ENCODE measurements at places on chromosomes 6 and 20.
A peak's percentile ranks its signal among the peaks of the same experiment; 100 is the strongest.

- no peak for DNase-seq
Observed at GRCh38 chr20:9258901-9259300, 190.0 kb downstream of the PLCB4 start.

GRCh38 chr6:4717124-4717523, 59.1 kb upstream of the CDYL start:
- no peak for DNase-seq

DNA sequence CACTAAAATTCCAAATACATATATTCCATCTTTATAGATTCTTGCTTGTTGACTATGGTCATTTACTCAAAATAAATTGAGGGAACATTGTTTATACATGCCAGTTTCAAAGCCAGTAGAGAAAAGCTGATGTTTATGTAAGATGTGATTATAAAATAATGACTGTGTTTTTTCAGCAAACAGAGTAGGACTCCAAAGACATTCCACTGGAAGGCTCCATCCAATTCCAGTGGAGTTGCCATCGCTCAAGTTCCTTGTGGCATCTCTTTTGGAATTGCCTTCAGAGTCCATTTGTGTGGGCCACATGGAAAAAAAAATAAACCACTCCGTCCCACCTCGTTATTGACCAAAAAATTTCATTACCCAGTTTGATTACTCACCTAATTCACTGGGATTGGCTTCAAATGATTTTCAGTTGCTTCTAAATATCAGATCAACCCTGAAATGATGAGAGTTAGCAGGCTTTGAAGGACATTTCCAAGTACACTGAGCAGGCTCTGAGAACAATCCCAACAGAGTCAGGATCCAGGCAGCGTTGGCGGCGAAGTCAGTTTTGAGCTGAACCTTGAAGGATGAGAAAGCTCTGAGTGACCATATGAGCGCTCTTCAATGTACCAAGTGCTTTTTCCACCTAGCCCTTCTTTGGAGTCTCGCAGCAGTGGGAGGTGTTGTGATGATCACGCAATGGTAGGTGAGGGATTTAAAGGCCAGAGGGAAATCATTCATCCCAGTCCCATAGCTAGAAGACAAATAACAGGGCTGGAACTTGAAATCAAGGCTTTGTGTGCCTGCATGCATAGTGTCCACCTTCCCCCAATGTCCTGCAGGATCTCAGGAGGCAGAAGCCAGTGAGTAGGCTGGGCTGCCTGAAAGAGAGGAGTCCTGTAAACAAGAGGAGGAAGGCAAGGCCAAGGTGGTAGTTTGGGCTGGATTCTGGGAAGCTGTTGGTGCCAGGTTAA, 281.7 kb downstream of the CDC5L start:
- peak; percentile 40 for DNase-seq

- no peak for DNase-seq
Observed at GRCh38 chr6:14397518-14397901, 279.9 kb downstream of the CD83 start.

- DNase-seq: peak; percentile 96
Observed at GRCh38 chr20:36460648-36461599, 80.4 kb upstream of the MYL9 start.

- no peak for DNase-seq
Observed at GRCh38 chr20:49199729-49200293, 11.7 kb upstream of the STAU1 start.

GRCh38 chr20:8121666-8122065, 10.4 kb upstream of the PLCB1 start:
- DNase-seq: no peak

DNA sequence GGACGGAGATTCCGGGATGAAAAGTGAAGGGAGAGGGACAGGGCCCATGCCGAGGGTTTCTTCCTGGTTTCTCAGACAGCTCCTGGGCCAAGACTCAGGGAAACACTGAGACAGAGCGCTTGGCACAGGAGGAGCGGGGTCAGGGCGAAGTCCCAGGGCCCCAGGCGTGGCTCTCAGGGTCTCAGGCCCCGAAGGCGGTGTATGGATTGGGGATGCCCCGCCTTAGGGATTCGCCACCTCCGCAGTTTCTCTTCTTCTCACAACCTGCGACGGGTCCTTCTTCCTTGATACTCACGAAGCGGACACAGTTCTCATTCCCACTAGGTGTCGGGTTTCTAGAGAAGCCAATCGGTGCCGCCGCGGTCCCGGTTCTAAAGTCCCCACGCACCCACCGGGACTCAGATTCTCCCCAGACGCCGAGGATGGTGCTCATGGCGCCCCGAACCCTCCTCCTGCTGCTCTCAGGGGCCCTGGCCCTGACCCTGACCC, 55.0 kb upstream of the HLA-A start:
- peak; percentile 70 for DNase-seq

DNA sequence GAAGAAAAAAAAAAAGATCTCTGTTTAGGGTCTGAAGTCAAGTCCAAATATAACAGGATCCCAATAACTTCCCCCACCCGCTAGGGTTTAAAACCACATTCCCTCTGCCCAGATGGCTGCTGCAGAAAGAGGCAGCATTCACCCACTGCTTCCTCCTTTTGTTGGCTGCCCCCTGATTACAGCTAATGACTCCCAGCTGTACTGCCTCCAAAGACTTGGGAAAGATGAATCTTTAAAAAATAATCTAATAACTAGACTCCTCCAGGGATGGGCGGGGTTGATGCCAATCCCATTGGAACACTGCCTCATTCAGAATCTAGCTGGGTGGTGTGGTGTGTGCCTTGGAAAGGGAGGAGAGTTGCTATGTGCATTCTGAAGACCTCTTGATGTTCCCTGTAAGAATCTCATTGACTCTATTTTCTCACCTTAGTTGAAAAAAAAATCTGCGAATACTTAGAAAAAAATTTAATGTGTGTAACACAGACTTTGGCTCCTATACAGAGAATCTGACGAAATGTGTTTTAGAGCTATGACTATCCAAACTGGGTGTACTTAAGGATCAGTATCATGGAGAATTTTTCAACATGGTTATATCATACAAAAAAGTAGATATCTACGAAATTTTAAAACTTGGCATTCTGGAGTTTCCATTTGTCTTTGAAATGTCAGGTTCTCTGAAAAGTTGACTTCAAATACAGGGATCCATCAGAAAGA, 174.0 kb downstream of the RNF144B start:
- DNase-seq: no peak

GRCh38 chr6:170212051-170212756, 78.7 kb downstream of the DLL1 start:
- peak; percentile 28 for DNase-seq

DNA sequence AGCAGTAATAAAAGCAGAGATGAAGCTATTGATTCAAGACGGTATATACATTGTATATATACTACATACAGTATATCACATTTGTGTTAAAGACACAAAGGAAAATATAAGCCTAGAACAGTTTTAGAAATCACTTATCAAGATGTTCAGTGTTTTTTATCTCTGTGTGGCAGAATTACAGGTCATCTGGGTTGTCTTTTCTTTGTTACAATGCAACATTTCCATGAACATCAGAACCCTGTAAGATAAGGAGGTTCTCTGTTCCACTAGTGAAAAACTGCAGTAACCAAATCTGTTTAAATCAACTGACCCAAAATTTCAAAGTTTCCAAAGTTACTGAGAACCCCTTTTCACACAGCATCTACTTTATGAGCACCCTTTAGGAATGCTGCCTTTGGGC, 42.2 kb downstream of the B4GALT5 start:
- no peak for DNase-seq

DNA sequence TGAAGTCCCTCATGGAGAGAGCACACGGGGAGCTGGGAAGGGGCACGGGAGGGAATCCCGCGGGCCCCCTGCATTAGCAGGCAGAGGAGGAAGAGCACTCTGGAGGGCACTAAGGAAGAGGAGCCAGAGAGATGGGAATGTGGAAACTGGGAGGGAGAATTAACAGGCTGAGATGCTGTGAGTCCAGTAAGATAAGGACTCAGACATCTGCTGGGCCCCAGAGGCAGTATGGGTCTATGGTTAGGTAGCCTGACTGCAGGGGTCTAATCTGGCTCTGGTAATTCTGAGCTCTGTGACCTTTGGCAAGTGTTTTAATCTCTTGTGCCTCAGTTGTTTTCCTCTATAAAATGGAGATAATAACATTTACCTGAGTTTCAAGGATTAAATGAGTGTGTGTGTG, 15.7 kb upstream of the SRSF3 start:
- DNase-seq: no peak

- no peak for DNase-seq
Observed at GRCh38 chr6:35038076-35038475, 103.1 kb downstream of the TCP11 start.

- no peak for DNase-seq
Observed at GRCh38 chr6:112433457-112433856, 86.3 kb downstream of the RFPL4B start.
